Stimulated activated CD4-positive, alpha-beta T cell treated with anti-CD3 and anti-CD28 coated beads, TNF-alpha, amount 100 ng/mL, for 1 hour (primary cell): ENCODE measurements at places on chromosomes 13 and 19.

DNA sequence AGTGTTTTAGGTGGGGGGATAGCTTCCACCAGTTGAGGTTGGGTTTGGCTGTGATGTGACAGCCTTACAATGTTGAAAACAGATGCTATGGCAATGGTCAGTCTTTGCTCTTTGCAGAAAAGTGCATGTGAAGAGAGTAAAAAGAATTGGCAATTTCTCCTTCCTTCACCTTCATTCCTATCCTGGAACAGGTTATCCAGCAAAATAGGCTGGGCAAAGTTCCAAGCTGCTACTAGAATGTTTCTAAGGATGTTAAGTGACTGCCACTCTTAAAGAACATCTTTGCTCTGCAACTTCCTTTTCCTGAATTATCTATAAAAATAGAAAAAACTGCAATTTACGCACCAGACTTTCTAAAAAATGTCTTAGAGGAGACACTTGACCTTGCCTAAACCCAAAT, 50.1 kb upstream of the MYCBP2 start:
- DNase-seq, result no peak

- no peak for DNase-seq
Measured at GRCh38 chr19:41871573-41872383, 5.3 kb upstream of the CD79A start.

GRCh38 chr13:110713981-110714796, 689 bp downstream of the ING1 start:
- peak; percentile 51 for DNase-seq

DNA sequence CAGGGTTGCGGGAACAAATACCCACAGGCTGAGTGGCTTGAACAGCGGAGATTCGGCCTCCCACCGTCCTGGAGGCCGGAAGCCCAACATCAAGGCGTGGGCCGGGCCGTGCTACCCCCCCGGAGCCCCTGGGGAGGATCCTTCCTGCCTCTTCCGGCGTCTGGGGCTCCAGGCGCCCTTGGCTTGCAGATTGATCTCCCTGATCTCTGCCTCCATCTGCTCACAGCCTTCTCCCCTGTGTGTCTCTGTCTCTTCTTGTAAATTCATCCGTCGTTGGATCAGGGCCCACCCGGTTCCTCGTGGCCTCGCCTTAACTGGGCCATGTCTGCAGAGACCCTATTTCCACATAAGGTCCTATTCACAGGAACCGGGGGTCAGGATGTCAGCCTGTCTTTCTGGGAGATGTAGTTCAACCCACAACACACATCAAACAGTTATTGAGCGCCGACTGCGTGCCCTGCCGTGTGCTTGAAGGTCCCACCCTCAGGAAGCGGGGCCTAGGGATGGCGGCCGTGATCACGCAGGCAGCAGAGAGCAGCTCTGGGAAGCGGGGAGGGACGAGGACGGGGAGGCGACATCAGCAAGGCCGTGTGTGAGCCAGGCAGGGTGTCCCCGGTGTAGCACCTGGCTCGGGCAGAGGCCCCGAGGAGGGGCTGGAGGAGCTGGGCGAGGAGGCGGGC, 21.3 kb downstream of the HCN2 start:
- no peak for DNase-seq

- no peak for DNase-seq
Measured at GRCh38 chr19:28185646-28186045, 1027.3 kb downstream of the UQCRFS1 start.

DNA sequence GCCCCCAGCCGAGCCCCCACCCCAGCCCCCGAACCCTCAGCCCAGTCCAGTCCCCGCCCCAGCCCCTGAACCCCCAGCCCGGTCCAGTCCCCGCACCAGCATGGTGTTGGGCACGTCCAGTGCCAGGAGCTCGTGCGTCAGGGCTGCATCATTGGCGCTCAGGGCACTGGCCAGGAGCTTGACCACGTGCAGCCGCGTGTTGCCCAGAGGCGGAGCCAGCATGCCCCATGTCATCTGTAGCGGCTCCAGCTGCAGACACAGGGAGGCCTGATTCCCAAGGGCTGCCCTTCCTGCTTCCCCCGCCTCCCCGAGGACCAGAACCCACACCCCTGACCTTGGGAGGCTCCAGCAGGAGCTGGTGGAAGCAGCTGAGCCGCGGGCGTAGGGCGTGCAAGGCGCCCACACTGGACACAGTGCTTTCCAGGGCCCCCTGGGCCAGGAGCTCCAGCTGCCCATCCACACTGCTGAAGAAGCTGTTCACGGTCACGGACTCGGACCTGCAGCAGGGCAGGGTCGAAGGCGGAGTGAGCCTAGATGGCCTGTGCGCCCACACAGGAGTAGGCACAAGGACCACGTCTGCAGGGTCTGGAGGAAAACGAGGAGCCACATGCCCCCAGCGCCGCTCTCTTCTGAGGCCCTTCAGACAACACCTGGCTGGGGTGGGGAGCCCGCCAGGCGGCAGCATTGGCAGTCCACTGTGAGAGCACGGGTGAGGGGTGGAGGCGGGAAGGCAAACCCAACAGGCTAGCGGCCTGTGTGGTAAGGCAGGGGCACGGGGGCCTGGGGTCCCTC, 12.8 kb upstream of the TMEM86B start:
- no peak for DNase-seq

- no peak for DNase-seq
Measured at GRCh38 chr13:110354123-110354627, 47.1 kb downstream of the COL4A2 start.

- DNase-seq, result no peak
Measured at GRCh38 chr19:49361438-49362047, 673 bp downstream of the TEAD2 start.

DNA sequence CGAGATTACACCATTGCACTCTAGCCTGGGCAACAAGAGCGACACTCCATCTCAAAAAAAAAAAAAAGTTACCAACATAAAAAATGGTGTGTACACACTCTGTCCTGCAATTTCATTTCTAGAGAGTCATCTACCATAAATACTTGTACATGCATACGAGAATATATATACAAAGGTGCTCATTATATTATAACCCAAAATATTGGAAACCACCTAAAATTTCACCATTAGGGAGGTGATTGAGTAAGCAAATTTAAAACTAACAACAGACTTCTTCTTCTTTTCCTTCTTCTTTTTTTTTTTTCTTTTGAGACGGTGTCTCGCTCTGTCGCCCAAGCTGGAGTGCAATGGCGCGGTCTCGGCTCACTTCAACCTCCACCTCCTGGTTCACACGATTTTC, 7.4 kb upstream of the C5AR1 start:
- DNase-seq, result no peak

- no peak for DNase-seq
Measured at GRCh38 chr13:58858870-58859371, 1227.4 kb downstream of the PCDH17 start.
